ENCODE measurements at places on chromosomes 3 and 15.
A peak's percentile ranks its signal among the peaks of the same experiment; 100 is the strongest.

DNA sequence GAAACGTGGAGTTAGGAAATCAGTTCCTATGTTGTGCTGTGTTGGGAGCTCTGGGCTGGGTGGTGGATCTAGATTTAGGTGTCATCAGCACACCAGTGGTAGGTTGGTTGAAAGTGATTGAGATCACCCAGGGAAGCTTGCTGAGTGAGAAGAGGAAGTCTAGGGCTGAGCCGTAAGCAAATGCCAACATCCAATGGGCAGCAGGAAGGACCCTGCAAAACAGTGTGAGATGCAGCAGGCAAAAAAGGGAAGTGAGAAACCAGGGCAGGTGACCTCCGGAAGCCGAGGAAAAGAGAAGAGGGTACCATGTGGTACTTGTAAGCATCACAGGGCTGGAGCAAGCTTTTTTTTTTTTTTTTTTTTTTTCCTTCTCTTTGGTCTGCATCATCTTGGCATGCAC is 15.9 kb upstream of the COPG1 start:
- DNase-seq: no peak

- no peak for DNase-seq
These were observed 970.8 kb downstream of the PLOD2 start for GRCh38 chr3:145190138-145190537.

GRCh38 chr3:64238971-64239667 is 13.9 kb upstream of the PRICKLE2 start:
- peak; percentile 90 for DNase-seq

DNA sequence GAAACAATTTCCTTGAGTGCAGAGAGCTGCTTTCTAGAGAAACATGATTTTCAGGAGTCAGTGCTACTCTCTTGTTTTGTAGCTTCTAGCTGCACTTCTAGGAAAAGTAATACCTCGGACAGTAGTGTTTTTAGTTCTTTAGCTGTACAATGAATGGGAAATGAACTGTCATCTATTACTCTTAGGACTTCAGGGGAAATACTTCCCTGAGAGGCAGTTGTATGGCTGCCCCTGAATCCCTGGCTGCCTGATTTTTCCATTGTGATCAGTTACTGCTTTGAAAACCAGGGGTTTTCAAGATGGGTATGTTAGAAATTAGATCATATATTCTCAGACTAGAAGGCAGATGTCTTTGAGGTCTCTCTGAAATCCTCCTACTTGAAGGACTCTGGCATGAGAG is 200.3 kb upstream of the SEMA6D start:
- no peak for DNase-seq

DNA sequence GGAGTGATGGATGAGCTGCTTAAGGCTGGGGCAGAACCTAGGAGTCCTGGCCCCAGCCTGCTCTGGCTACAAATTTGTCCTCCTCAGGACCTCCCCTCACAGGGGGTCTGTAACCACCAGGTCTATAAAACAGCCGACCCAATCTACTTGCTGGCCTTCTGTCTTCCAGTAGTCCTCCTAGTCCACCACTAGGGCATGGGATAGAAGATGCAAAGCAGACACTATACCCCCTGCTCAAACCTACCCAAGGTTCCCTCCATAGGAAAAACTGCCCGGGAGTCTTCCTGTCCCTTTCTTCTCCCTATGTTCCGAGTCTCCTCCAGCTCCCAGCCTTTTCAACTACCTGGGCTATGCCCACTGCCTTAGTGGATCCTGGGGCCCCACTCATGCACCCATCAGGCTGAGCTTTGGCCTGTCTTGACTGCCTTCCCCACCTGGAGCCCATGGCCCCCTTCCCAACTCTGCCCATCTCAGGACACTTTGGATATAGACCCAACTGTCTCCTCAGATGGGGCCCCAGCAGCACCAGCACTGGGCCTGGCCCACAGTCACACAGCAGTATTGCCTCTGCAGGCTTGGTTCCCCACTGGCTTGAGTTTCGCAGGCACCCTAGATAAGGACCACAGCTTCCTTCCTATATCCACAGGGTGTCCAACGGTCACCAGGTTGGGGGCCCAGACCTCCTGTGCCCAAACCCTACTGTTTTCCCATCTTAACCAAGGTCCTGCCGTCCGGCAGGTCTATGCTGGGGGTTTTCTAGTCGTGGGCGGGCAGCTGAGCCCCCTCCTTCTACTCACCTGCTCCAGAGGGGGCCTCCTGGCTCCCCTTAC is 1.1 kb downstream of the HYAL3 start:
- no peak for DNase-seq

DNA sequence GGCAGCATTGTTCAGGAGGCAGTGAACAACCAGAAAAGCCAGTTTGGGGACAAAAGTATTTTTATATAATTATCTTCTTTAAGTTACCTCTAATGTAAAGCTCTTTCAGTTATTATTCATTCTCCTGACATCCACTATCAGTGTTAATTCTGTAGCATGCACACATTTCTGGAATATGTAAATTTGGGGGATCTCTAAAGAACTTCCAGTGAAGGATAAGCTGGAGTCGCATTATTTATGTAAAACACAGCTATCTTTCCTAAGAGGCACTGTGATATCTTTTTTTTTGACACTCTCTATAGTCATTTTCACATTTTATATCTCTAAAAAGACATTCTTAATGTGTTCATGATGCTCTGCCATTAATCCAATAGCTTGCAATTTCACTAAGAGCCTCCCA is 26.7 kb downstream of the SATB1 start:
- no peak for DNase-seq

GRCh38 chr3:169094204-169094603 is 569.3 kb downstream of the MECOM start:
- DNase-seq: no peak

DNA sequence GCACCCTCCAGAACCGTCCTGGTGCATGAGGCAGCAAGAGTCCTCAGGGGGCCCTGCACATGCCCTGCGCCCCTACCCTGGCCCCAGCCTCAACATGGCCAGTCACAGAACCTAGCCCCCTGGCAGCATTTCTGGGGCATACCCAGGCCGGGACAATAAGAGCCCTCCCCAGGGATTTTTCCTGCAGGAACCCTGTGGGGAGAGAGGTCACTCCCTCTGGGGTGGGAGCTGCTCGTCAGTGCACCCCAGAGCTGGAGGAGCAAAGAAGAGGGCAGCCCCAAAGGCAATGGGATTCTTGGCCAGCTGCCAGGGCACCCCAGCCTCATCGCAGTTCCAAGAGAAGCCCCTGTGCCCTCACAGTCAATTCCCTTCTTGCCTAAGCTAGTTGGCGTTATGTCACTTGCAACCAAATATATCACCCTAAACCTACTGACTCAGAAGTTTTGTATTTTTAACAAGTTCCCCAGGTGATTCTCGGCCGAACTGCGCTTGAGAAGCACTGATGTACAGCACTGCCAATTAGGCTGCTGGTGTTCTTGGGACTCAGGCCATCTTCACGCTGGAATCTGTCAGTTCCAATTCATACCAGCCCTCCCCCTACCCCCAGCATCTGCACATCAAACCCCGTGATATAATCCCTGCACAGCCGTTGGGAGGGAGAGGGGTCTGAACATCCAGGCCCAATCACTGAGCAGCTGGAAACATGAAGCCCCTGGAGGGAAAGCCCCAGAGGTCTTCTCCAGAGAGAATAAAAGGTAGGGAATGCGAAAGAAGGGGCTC is 87.5 kb upstream of the PRR20G start:
- DNase-seq: no peak

GRCh38 chr3:55490276-55490913 is 3.3 kb upstream of the WNT5A start:
- no peak for DNase-seq

GRCh38 chr3:56061279-56061626 is 407.0 kb downstream of the ERC2 start:
- no peak for DNase-seq

DNA sequence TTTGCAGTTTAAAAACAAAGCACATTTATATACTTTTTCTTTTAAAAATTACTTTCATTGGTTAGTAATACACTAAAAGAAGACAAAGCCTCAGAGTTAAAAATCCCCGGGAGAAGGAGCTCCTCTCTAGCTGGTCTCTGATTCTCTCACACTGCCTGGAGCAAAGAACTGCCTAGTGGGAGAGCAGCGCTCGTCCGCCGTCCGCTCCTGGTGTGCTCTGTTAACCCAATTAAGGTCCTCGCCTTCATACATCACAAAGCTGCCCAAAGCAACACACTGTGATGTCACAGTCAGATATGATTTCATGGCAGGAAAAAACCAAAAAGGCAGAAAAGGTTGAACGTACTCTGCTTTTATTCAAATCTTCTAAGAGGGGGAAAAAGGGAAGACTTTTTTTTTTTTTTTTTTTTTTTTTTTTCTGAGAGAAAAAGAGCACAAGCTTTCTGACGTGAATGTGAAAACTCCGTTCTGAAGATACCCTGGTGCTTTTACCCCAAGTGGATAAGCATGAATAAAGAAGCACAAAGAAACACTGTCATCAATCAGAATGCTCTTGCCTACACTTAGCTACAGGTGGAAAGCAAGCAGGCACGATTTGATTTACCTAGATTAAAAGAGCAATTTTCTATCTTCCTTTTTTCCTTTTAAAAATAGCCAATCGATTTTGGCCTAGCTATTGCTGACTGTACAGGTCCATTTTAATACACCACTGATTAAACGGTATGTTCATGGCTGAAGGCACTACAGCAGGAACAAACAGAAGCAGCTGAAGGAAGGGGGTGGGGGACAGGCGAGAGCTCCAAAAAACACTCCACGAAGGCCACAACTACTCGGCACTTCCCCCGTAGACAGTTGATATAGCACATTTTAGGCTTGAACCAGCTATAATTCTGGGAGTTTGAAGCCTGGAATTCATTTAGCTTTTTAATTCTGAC is 115.2 kb downstream of the TIGIT start:
- no peak for DNase-seq

GRCh38 chr15:74233851-74234597 is 2.1 kb upstream of the CCDC33 start:
- no peak for DNase-seq

GRCh38 chr15:99387421-99388168 is 136.3 kb downstream of the LRRC28 start:
- DNase-seq: no peak

DNA sequence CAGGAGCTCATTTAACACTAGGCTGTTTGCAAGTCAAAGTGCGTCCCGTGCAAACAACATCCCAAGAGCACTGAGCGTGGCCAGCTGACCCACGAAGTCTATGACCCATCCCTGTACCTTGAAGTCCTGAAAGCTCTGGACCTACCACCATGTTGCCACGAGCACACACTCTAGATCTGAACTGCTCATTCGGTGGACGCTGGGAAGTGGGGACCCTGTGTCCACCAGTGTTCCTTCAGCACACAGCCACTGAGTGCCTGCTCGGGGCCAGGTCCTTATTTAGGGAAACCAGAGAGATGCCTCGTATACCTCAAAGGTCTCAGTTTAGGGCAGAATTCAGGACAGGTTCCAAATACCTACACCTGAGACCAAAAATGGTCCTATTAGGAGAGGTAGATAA is 236.9 kb downstream of the XXYLT1 start:
- no peak for DNase-seq

- no peak for DNase-seq
These were observed 80.0 kb downstream of the USP13 start for GRCh38 chr3:179732661-179733348.
